Activated CD4-positive, CD25-positive, alpha-beta regulatory T cell treated with anti-CD3 and anti-CD28 coated beads, Interleukin-2, amount 50 U/mL, for 16 hours (primary cell): ENCODE measurements at places on chromosomes 12 and 14.

- no peak for DNase-seq
Observed at GRCh38 chr12:15289192-15289591, 33.1 kb upstream of the PTPRO start.

DNA sequence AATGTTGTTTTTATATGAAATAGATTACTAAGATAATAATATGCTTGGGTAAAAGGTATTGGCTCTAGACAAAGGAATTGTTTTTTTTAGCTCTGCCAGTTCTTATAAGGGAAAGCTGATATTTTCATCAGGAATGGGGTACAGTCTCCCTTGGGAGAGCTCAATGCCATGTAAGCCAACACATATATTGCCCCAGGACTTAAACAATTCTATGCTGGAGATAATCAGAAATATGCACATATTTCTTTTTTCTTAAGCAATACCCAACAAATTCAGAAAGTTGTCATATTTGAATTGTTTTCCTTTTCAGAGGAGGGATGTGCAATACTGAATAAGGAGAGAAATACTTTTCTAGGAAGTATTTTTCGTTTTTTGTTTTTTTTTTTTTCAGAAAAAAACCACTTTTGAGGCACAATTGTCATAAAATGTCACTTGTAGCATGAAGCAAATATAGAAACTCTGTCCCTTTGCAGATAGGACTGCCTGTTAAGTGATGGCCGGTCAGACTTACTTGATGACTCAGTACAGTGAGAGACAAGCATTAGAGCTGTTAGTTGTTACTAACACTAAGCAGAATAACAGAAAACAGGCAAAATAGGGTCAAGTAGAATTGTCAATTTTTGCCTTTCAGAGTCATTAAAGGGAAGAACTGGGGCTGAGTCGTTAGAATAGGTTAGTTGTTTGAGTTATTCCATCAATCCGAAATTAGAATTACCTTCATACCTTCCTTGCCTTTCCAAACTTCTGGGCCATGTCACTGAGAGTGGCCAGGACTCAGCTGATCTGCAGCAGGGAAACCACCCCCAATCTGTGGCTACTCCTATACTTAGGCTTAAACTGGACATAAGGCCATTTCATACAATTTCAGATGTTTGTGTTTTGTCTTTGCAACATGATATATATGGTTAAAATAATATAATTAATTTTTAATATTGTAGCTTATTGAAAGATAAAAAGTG is 168.1 kb downstream of the SLC38A4 start:
- no peak for DNase-seq

DNA sequence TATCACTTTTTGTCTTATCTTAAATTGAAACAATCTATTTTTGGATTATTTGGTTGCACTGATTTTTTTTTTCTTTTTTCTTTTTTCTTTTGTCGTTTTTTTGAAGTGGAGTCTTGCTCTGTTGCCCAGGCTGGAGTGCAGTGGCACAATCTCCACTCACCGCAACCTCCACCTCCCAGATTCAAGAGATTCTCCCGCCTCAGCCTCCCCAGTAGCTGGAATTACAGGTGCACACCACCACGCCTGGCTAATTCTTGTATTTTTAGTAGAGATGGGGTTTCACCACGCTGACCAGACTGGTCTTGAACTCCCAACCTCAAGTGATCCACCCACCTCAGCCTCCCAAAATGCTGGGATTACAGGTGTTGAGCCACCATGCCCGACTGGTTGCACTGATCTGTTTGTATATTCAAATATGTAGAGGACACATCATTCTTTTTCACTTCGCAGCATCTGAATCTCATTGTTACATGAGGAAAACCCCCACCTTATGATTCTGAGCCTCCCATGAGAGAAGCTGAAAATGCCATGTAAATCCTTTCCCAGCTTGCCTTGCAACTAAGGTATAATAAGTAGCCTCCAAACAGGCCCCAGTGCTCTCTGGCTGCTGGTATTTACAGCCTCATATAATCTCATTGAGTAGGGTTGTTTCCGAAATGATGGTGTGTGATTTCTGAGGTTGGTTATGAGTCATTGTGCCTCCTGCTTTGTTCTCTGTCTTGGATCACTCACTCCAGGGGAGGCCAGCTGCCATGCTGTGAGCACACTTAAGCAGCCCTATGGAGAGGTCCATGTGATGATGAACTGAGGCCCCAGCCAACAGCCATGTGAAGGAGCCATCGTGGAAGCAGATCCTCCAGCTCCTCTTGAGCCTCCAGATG is 5.2 kb upstream of the HSP90B1 start:
- peak; percentile 6 for DNase-seq

DNA sequence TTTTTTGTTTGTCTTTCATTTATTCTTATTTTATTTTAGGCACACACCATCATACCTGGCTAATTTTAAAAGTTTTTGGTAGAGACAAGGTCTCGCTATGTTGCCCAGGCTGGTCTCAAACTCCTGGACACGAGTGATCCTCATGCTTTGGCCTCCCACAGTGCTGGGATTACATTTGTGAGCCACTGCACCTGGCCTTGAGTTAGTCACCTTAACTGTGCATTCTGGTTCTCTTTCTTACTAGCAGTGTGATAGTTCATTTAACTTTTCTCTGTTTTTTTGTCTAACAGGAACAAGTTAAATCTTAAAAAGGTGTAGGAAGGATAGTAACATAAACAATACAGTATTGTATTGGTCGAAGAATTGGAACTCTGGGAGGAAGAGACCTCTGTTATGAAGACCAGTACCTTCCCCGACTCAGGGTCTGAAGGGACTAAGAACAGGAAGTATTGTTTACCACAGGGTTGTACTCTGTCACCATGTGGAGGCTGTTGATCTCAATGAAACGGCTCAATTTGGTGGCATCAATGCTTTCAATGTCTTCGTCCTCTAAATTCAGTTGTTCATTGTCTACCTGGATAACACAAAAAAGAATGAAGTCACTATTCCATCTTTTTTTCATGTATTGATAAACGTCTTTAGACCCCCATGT is 17.7 kb downstream of the ERP27 start:
- no peak for DNase-seq

DNA sequence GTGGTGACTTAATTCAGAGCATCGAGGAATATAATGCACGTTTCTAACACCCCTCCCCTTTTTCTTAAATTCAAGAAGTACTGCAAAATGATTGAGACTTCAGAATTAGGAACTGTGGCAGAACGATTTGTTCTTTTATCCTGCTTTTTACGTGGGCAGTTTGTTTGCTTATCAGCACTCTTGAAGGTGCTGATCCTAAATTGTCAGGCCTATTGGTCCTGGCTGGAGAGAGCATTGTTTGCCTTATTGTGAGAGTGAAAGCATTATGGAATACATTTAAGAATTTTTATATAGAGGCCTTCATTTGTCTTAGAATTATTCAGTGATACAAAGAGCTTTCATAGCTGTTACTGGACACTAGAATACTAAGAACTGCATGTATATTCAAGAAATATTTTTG is 59.1 kb downstream of the TMTC2 start:
- DNase-seq: no peak
